GM23248 (cell line): ENCODE measurements at places on chromosomes 3 and 15. TPM values are rescaled to one million over a fixed set of nuclear protein-coding genes. Genes with fewer than 3 reads are reported as not detected.

DNA sequence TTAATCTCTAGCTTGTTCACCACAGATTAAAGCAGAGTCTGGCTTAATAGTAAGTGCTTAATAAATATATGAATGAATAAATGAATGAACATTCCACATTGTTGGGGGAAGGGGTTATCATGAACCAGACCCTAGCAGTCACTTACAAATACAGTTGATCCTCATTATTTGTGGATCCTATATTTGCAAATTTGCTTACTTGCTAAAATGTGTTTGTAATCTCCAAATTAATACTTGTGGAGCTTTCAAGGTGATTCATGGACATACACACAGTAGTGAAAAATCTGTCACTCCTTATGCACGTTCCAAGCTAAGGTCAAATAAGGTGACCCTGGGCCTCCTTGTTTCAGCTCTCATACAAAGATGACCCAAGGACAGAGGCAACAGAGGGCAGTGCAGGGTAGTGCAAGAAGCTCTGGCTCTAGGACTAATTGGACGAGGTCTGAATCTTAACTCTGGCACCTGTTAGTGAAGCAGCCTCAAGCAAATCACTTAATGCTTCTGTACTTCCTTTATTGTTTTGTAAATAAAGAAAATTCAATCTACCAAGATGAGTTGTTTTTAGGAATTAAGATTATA lies 112.8 kb upstream of the C2CD4B start:
- no peak for DNase-seq

DNA sequence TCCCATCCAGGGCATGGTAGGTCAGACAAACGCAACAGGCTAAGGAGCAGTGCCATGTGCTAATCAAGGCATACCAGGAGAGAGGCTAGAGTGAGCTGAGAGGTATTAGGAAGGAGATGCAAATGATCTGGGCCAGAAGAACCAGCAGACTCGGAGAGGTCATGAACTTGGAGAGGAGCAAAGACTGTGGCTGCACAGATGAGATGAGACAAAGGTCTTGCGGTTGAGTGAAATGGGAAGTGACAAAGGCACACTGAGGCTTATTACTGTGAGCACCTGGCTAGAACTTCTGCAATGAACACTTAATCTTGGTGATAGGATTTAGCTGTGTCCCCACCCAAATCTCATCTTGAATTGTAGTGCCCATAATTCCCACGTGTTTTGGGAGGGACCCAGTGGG lies 380.2 kb downstream of the ULK4 start:
- DNase-seq: no peak

The CFAP20DC gene
- polyA plus RNA-seq: 2.5 and 2.9 TPM in 2 replicates

GRCh38 chr3:113268942-113269341 lies 57.6 kb downstream of the BOC start:
- DNase-seq: no peak

The LRRC31 gene
- not detected in 2 replicates for polyA plus RNA-seq

DNA sequence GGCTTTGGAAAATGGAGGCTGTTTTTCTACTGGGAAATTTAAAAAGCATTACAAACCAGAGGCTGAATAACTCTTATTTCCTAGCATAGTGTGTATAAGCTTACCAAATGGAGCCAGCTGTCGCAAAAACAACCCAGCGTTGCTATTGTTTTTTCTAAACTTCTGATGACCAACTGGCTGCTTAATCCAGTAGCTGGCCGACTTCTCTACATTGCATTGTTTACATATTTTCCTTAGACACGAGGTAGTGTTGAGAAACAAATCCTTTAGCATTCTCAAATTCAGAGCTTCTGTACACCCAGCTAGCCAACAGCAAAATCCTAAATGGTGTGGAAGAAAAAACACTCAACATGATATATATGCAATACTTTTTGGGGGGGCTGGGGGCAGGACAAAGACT lies 161.0 kb upstream of the ADAMTS9 start:
- DNase-seq: peak; percentile 14

GRCh38 chr15:36653851-36654250 lies 74.4 kb downstream of the CDIN1 start:
- no peak for DNase-seq

GRCh38 chr3:195746346-195746745 lies 25.6 kb downstream of the MUC20 start:
- DNase-seq: no peak
